ENCODE measurements at places on chromosomes 1 and 21.
A peak's percentile ranks its signal among the peaks of the same experiment; 100 is the strongest.

GRCh38 chr1:47805018-47805417 is 192.2 kb downstream of the TRABD2B start:
- no peak for DNase-seq

- peak; percentile 54 for DNase-seq
These were observed 9.6 kb downstream of the CAMK2N1 start for GRCh38 chr1:20476265-20477038.

DNA sequence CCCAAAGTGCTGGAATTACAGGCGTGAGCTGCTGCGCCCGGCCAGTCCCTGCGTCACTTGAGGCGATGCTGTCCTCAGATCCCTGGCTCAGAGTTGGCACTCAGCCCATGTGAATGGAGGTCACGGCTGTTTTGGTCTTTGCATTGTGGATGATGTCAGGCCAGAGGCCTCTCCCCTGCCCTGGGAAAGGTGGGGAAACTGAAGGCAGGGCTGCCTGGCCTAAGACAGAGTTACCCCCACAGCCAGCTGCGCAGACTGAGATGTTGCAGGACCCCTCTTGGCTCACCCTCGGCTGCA is 821 bp downstream of the MASP2 start:
- DNase-seq = no peak

DNA sequence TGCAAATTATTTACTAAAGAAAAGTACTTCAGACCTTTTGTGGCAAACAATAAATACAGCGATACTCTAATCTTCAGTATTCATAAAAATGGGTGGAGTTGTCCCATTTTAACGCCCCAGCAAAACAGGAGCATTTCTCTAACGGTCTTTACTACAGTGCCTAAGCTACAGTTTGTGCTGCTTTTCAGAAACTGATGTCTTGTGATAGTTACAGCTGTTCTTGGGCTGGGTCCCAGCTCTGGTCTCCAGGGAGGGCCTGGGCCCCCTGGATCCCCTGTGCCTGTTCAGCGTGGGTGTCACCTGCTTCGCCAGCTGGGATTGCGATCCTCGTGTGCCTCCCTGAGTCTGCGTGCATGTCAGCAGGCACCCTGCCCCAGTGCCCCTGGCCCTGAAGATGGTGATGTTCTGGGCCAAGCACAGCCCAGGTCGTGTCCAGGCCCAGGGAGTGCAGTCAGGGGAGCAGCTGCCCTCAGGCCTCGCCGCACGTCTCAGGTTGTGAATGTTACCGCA is 64.0 kb upstream of the DIP2A start:
- no peak for DNase-seq

DNA sequence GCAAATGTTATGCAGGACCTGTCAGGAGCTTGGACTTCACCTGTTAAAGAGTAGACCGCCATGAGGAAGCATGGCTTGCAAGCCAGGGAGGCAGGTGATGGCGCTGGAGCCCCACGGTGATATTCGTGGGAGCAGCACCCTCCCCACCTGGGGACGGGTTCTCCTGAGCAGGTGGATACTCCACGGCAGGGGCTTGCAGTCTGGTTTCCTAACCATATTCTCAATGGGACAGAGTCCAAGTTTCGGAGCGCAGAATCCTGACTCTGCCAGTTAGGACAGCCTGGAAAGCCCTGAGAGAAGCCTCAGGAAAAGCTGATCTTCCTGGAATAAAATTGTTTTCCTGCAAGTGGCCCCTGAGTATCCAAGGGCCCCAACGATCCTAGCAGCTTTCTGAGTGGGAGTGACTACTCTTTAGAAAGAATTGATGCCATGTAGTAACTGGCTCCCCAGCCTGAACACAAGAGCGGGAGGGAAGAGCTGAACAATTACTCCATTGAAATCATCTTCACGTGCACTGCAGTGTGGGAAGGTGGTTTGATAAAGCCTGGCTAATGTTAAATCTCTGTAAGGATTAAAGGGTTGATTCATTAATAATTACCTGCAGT is 146.3 kb upstream of the RAB4A start:
- no peak for DNase-seq

DNA sequence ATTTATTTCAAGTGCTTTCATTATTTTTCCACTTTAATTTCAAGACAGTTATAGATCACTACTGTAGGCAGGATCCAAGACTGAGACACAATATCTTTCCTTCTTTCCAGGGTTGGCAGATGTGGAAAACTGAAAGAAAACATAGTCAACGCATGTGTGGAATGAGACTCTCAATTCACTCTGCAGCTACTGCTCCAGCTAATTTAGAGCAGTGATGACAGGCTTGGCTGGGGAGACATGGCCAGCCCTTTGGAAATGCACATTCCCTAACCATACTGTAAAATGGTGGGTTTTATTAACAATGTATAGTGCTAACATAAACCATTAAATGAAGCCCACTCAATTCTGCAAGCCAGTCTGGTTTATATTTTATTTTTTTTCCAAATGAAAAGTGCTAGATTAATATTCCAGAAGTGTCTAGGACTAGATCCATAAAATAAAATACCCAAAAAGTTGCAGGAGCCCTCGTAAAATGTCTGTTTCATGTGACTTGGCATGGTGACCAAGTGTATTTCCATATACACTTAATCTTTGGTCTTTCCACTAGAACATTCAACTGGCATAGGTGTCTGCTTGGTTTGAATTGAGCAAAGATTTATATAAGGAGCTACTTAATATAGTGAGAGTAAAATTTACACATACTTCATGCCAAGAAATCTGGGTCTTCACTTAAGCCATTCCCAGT is 32.9 kb downstream of the COL11A1 start:
- DNase-seq = no peak

- no peak for DNase-seq
These were observed 157.7 kb downstream of the LYPLAL1 start for GRCh38 chr1:219331424-219331823.

DNA sequence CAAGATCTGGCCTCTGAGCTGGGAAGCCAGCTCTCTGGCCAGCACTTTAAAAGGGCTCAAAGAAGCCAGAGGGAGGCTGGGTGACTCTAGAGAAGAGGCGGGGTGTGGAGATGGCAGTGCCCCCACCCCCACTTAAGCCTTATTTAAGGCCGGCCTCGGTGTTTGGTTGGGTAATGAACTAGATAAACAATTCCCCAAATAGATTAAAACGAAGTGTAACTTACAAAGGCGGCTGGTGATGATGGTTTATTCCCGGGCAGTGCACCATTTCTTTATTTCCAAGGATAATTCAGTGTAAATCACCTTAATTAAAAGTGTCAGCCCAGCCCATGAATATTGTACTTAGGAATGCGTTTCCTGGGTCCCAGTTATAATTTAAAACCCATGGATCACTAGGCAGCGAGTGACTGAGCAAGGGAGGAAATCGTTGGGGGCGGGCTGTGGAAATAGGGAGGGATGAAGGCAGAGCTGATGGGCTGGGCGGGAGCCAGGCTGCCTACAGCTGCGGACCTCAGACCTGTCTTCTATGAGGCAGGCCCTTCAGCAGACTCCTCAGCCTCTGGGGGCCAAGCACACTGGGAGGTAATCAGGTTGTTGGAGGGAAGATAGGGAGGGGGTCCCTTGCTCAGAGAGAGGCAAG is 54.9 kb downstream of the TMEM53 start:
- DNase-seq = peak; percentile 22

GRCh38 chr1:100028765-100029164 is 59.0 kb downstream of the SLC35A3 start:
- DNase-seq = no peak

DNA sequence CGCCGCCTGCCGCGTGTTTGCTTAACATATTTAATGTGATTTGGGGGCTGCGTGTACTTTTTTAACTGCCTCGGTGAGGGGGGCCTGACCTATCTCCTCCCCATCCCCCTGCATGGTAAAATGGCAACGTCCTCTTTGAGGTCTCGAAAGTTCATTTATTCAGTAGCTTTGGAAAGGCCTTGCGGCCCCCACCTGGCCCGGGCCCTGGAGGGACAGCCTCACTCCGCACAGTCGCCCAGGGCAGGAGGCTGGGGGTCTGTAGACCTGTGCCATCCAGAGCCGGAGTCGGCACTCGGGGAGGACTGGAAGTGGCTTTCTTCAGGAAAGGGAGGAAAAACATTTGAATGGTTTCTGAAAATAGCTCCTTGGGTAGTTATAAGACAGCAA is 38.0 kb upstream of the ACTRT2 start:
- no peak for DNase-seq

- peak; percentile 90 for DNase-seq
These were observed 4.9 kb upstream of the POFUT2 start for GRCh38 chr21:45292399-45293219.

DNA sequence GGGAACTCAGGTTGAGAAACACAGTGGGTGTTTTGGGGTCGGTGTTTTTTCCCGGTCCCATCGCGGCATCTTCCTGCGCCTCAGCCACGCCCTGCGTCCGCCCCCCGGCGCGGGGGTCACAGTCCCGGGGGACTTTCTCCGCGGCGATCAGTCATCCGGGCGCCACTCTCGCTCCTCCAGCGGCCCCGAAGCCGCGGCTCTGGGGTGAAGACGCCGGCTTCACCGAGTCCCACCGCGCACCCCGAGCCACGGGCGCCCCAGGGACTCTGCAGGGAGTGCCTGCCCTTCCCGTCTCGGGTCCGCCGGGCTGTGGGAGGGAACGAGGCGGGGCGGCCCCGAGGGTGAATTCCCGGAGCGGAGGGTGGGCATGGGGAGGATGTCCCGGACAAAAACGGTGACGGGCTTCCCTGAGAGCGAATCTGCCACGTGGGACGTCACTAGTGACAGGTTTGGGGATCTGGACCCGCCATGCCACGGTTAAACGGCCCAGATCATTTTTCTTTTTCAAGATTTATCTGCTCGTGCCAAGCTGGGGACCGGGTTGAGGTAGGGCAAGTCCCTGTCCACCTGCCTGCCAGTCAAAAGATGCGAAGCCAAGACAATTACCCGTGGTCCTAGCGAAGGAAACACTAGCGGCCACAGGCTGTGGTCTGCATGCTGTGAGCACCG is 717 bp upstream of the BATF3 start:
- no peak for DNase-seq

GRCh38 chr1:154427173-154428139 is 22.3 kb downstream of the IL6R start:
- peak; percentile 36 for DNase-seq

- peak; percentile 77 for DNase-seq
These were observed 104.7 kb downstream of the CAMTA1 start for GRCh38 chr1:6889875-6890480.

- DNase-seq = no peak
These were observed 18.8 kb upstream of the ACTRT2 start for GRCh38 chr1:3002349-3003038.

DNA sequence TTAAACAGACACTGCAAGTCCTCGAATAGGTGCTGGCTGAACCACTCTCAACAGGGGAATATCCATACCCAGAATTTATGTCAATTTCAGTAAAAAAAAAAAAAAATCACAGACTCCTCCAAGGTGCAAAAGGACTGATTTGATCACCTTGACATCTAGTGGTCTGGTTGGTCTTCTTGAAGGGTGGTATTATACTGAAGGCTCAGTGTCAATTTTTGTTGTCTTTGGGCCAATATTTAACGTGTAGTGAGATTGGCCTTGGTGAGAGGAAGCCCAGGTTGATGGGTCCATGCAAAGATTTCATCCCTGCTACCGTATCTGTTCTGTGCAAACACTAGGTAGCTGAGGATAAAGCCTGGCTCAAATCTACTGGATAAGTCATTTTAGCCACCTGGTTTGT is 4.0 kb upstream of the GBP5 start:
- DNase-seq = peak; percentile 2

GRCh38 chr1:57623039-57623790 is 199.4 kb upstream of the DAB1 start:
- DNase-seq = peak; percentile 5

DNA sequence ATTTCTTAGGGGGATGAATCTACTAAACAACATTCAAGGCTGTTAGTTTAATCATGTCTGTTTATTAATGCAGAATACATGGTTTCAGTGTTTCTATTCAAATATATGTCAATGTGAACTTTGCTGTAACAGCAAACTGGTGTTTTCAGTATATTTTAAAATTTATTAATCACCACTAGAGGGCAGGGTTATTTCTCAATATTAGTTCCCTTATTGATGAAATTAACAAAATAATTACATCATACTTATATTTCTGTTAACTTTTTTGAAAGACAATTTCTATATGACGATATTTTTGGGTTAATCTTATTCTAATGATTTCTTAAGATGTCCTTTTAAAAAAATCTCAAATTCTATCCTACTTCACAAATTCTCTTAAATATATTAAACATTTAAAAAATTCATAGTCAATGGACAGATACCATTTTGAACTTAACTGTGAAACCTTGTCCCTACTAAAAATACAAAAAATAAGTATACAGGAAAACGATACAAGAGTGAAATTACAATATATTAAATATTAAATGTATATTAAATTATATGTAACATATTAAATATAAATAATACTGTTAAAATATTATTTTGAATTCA is 1034.1 kb upstream of the PRMT6 start:
- peak; percentile 1 for DNase-seq

- DNase-seq = no peak
These were observed 1019.2 kb downstream of the TTLL7 start for GRCh38 chr1:82979593-82980236.

DNA sequence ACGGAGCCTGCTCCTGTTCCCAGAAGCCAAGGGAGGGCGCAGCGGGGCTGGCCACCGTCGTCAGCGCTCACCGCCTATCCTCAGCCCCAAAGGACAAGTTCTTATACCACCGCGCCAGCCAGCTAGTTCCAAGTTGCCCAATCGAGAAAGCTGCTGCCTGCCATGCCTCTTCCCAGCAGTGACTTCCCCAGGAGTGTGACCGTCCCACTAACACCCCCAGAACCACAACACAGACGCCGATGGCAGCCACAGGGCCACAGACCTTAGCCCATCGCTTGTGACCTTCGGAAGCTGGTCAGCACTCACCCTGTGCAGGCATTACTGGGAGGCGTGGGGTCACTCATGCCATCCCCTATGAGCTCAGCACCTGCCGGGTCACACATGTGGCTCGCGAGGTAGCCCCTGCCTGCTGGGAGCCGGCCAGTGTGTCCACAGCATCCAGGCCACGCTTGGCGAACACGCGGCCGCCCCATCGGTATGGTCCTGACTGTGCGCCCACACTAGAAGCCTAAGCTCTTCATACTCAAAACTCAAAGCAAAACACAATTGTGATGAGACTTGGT is 20.1 kb downstream of the NADK start:
- no peak for DNase-seq

- peak; percentile 29 for DNase-seq
These were observed 91.5 kb upstream of the LBR start for GRCh38 chr1:225519166-225519863.

GRCh38 chr1:232547938-232548484 is 81.9 kb downstream of the SIPA1L2 start:
- DNase-seq = no peak

DNA sequence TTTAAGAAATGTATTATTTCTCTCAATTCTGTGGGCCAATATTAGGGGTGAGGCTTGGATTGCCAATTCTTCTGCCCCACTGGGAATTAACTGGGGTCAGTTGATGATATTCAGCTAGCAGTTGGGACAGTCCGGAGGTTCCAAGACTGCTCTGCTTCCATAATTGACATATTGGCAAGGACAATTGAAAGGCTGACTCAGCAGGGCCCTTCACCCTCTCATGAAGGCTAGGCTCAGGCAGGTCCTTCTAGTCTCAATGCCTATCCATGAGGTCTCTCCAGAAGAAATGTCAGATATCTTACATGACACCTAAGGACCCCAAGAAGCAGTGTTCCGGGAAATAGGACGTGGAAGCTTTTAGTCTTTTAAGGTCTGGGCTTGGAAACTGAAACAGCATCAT is 13.3 kb upstream of the RNF11 start:
- DNase-seq = no peak

GRCh38 chr1:167551362-167551761 is 2.2 kb downstream of the CREG1 start:
- no peak for DNase-seq

All from fibroblast of lung (primary cell).